ENCODE measurements at places on chromosomes 6 and 20.

DNA sequence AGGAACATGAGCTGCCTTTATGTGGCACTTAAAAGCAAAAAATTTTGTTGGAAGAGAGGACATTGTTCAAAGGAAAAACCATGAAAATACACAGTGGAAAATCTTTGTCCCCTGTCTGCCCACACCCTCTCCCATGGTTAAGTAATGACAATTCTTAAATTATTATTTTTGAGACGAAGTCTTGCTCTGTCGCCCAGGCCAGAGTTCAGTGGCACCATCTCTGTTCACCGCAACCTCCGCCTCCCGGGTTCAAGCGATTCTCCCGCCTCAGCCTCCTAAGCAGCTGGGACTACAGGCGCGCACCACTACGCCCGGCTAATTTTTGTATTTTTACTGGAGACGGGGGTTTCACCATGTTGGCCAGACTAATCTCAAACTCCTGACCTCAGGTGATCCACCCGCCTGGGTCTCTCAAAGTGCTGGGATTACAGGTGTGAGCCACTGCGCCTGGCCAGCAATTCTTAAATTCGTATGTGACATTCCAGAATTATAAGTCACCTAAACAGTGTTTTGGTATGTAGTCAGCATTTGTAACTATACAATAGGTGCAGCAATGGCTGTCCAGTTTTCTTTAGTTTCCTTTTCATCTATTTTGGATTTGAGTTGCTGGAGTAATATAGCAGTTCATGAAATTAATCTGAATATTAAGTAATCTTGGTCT lies 636 bp upstream of the SSR1 start:
- DNase-seq = no peak

- DNase-seq = no peak
Observed at GRCh38 chr20:40675599-40676221, 13.3 kb downstream of the MAFB start.

GRCh38 chr6:24927277-24927955 lies 8.3 kb downstream of the RIPOR2 start:
- no peak for DNase-seq

DNA sequence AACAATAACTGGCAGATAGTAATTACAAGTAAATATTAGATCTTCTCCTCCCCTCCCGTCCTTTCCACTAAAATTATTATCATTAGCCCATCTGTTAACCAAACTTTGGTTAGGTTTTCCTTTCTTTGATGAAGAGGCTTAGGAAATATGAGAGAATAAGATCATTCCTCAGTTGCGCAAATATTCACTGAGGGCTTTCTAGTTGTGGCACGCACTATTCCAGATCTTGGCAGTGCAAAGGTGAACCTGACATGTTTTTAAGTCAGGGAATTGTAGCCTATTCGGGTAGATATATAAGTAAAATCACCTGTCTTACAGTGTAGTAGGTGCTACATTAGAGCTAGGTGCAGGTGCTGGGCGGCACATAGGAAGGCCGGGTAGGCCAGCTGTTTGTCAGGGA lies 31.1 kb downstream of the RNF217 start:
- DNase-seq = peak; percentile 35

DNA sequence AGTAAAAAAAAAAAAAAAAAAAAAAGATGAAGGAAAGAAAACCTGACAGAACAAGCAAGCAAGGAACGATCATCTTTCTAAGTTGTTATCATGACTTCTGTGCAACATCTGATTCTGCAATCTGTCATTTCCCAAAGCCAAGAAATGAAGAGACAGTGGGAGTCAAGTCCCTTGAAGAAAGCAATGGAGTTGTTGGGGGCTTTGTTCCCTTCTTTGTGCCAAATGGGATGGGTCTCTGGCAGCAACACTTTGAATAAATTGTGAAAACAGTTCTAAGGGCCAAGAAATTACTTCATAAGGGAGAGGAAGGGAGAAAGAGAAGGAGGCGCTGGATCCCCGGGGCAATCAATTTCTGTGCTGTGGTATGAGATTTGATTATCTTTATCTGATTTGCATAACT lies 33.3 kb upstream of the RSPO3 start:
- DNase-seq = no peak

DNA sequence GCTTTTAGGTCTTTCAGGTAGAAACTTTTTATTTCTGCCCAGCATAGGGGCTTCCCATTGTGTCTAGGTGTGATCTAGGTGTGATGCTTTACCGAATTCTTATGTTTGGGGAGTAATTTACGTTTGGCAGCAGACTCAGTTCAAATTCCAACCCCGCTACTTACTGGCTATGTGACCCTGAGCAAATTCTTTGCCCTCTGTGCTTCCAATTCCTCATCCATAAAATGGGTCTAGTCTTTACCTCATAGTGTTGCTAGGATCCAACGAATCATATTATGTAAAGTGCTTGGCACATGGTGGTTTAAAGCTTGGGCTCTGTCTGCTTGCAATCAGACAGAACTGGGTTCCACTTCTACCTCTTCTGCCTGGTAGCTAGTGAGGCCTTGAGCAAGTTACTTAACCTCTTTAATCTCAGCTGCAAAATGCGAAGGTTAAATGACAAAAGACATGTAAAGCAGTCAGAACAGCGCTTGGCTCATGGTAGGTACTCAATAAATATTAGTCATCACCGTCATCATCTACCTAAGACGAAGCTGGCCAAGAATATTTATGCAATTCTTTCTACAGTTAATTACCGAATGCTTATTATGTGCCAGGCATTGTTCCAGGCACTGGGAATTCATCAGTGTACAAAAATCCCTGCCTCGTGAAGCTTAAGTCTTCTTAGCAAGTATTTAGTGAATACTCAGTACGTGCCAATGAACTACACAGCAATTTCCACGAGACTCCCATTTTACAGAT lies 1.0 kb downstream of the NSFL1C start:
- DNase-seq = no peak

DNA sequence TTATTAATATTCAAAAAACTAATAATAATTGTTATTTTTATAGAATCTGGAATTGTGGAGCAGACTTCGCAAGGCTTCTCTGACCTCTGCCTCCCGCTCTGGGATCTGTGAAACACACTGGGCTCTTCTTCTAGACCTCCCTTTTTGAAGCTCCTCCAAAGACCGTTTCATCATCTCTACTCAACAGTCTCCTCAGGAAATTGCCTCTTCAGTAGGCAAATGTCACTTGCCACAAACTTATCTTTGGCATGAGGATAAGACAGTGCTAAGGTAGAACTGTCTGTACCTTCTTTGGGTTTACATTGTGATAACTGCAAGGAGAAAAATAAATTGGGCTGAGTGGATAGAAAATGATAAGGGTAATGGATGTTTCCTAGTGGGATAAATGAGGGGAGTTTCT lies 2.3 kb upstream of the MAS1L start:
- no peak for DNase-seq

GRCh38 chr20:53274365-53274764 lies 302.2 kb downstream of the TSHZ2 start:
- no peak for DNase-seq

GRCh38 chr6:136341367-136341766 lies 51.7 kb upstream of the BCLAF1 start:
- no peak for DNase-seq

- DNase-seq = no peak
Observed at GRCh38 chr6:145621776-145622175, 113.5 kb downstream of the EPM2A start.

Measured in NCI-H146 (cell line).